ENCODE measurements at places on chromosomes 2 and 18.

- peak; percentile 28 for DNase-seq
These were observed 1.0 kb upstream of the MAP4K4 start for GRCh38 chr2:101696272-101697123.

GRCh38 chr2:72270556-72271275 is 123.1 kb upstream of the CYP26B1 start:
- no peak for DNase-seq

- DNase-seq = no peak
These were observed 76.4 kb upstream of the MGAT5 start for GRCh38 chr2:134177351-134177931.

GRCh38 chr2:192593561-192593960 is 398.8 kb upstream of the TMEFF2 start:
- no peak for DNase-seq

GRCh38 chr2:46424937-46425336 is 54.4 kb upstream of the TMEM247 start:
- no peak for DNase-seq

- no peak for DNase-seq
These were observed 3.1 kb downstream of the KCNE4 start for GRCh38 chr2:223055140-223055539.

DNA sequence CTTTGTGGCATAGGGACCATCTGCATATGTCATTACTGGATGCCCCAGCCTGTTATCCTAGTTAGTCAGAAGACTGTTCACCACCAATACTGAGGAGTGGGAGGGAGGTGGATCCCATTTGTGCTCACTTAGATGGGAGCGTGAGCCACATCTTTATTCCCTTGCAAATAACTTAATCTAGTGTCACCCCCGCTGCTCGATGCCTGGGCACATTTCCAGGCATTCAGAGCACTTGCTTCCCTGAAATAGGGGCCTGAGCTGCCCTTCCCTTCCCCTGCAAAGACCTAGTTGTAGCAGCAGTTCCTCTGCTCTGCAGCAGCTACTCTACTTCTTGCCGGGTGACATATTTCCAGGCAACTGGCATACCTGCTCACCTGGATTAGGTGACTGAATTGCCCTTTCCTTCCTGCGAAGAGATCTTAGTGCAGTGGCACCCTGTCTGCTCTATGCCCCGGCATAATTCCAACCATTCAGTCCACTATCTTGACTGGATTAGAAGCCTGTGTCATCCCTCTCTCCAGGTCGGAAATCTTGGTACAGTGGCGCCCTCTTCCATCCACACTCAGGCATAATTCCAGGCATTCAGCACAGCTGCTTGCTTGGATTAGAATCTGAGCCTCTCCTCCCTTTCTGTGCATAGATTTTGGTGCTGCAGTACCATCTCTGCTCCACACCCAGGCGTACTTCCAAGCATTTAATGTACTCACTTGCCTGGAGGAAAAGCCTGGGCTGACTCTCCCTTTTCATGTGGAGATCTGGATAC is 1389.1 kb upstream of the TMEFF2 start:
- DNase-seq = no peak
